ENCODE measurements at places on chromosomes 11 and 22.

DNA sequence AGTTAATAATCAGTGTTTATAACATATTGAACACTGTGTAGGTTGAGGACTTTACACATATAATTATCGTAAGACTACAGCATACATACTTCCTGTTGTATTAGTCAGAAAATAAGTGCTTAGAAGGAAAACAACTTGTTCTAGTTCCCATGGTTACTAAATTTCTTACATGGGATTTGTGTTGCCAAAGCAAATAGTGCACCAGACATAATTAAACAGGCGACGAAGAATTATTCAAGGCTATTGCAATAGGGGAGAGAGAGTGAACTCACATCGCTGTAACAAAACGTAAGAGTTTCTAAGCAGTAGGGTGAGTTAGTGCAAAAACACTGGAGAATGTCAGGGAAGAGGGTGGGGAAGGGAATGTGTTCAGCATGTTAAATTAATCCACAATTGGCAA lies 347.8 kb downstream of the CNTN5 start:
- DNase-seq = no peak

DNA sequence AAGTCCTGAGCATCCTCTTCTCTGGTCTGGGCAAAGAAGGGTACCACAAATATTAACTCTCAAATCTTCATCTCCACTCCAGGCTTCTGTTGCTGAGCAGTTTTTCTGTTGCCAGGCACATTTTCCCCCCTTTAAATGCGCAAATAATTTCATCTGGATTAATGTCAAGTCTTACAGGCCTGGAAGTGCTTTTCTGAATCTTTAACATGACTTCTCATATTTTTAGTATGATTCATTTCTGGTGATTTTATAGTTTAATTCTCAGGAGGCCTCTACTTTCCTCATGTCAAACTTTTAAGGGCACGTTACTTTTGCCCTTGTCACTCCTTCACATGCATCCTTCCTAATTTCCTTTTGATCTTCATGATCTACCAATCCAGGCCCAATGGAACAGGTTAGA lies 510.2 kb downstream of the METTL15 start:
- DNase-seq = no peak

DNA sequence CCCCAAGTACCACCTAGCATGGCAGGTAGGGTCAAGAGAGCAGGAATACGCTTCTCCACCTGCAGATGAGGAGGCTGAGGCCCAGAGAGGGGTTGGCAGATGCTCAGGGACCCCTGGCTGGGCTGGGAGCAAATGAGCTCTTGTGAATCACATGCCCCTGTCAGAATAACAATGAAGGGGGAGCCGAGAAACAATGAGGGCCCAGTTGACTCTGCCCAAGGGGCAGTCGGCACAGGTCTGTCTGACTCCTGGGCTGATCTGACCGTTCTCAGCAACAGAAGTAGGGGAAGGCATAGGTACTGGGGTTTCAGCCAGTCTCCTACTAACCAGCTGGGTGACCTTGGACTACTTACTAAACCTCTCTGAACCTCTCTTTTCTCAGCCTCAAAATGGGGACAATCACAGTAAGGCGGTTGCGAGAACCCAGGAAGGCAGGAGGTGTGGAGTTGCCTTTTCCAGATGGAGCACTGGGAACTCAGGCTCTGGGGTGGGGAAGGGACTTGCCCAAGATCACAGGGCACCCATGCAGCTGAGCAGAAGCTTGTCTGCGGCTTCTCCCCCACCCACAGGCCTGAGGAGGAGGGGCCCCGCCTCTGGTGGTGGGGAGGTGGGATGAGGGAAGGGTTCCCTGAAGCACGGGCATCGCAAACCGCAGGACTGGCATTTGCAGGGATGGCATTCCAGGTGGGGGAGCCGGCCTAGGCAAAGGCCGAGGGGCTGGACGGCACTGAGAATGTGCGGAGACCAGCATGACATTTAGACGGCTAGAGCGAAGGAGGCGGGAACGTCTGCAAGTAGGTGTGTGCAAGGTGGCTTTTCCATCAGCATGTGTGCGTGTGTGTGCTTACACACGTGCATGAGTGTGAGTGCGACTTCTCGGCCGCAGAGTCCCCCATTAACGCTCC lies 163.0 kb downstream of the MN1 start:
- no peak for DNase-seq

- peak; percentile 29 for DNase-seq
Observed at GRCh38 chr11:77821349-77821851, 456 bp downstream of the AAMDC start.

- DNase-seq = no peak
Observed at GRCh38 chr11:116636341-116636929, 136.4 kb downstream of the BUD13 start.

GRCh38 chr22:43399338-43399979 lies 12.4 kb upstream of the MPPED1 start:
- peak; percentile 20 for DNase-seq

GRCh38 chr11:46450846-46451477 lies 59.4 kb upstream of the CHRM4 start:
- DNase-seq = no peak

GRCh38 chr11:17653611-17654010 lies 65.8 kb upstream of the MYOD1 start:
- no peak for DNase-seq

GRCh38 chr11:45211732-45212131 lies 65.3 kb downstream of the PRDM11 start:
- DNase-seq = no peak

DNA sequence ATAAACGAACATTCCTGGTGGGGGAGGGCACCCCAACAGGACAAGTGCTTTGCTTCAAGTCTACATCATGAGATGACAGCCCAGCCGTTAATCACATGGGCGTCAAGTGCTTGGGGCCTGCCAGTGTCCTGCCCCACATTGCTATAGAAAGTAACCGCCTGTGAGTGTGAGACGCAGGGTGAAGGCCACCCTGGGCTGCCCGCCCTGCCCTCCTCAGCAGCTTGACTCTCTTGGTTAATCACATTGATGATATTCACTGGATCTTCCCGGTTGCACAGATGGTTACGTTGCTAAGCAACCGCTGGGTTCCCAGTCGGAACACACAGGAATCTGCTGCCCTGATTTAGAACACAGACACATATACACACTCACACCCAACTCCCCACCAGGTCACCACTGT lies 79.3 kb downstream of the CTTN start:
- DNase-seq = no peak

- no peak for DNase-seq
Observed at GRCh38 chr22:20319041-20319744, 667 bp downstream of the DGCR6L start.

- peak; percentile 32 for DNase-seq
Observed at GRCh38 chr11:129846508-129847335, 31.1 kb downstream of the TMEM45B start.
